ENCODE measurements at places on chromosomes 4 and X.

DNA sequence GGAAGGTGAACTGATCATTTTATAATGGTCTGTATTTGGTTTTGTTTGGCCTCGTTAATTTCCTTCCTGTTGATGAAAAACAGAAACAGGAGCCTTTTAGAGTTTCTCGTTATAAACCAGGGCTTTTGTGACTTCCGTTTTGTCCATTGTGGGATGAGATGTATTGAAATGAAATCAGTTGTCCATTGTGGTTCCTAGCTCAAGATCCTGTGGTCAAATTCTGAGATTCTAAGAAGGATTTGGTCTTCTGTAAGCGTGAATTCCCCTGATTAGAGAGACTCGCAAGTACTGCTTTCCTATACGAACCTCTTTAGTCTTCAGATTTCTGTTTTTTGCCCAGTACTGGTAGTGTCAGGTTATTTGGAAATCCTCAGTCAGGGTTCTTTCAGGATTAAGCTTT, 101.7 kb downstream of the RAPGEF2 start:
- no peak for DNase-seq

DNA sequence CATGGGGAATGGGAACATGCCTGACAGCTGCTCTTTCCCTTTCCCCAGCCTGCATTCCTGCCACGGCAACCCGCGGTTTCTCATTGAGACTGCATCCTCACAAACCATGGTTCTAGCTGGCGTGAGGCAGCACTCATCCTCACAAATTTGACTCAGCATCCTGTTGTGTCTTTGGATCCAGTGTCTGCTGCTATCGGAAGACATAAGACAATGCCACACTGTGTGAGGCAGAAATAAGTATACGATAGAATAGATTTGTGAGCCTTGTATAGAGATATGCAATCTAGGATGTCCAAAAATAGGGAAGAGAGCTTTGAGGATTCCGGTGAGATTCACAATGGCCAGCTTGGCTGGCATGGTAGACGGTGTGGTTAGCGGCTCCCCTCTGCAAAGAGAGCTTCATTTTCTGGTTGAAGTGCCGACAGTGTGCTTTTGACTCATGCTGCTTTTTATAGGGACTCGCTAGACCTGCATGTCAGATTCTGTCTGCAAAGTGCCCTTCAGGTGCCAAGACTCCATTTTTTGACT, 161.3 kb upstream of the PSAPL1 start:
- DNase-seq: no peak

DNA sequence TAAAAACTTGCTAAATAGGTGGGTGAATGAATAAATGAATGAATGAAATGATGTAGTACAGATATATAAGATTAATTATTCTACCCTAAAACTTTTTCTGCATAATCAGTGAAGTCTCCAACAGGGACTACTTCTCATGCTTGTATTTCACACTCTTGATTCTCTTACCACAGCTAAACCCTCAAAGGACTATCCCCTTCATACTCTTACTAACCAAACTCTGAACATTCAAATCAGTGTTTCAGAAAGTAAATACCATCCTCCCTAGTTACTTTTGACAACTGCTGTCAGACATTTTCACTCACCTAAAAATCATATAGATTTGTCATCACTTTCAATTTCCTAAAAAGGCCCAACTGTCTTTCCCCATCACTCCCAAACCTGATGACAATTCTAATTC, 234.3 kb upstream of the HHIP start:
- DNase-seq: no peak

GRCh38 chrX:38379088-38379487, 26.7 kb downstream of the OTC start:
- no peak for DNase-seq

- DNase-seq: no peak
Measured at GRCh38 chrX:45347877-45348276, 147.2 kb upstream of the DIPK2B start.

- DNase-seq: no peak
Measured at GRCh38 chr4:122612540-122612939, 8.3 kb downstream of the IL21 start.

- no peak for DNase-seq
Measured at GRCh38 chr4:40520533-40520932, 109.1 kb downstream of the RBM47 start.

GRCh38 chr4:82984459-82984858, 26.2 kb downstream of the LIN54 start:
- no peak for DNase-seq

DNA sequence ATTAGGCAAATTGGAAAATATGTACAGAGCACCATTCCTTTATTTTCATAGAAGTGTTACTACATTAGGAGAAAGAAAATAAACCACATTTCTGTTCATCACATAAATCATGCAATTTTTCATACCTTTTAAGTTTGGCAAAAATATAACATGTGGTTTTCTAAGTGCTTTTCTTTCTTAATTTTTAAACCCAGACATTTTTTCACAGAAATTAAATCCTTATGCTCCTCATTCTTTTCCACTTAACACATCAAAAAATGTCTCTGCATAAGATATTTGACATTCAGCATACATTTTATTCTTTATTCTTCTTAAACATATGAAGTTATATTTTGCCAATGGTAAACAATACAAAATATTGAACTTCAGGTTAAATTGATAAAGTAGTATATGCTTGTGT, 826.6 kb upstream of the SLIT2 start:
- no peak for DNase-seq

DNA sequence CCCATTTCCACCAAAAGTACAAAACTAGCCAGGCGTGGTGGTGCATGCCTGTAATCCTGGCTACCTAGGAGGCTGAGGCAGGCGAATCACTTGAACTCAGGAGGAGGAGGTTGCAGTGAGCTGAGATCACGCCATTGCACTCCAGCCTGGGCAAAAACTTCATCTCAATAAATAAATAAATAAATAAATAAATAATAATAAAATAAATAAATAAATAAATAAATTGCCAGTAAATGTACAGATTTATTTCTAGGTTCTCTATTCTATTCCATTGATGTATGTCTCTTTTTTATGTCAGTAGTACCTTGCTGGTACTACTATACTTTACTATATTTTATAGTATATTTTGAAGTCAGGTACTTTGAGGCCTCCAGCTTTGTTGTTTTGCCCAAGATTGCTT, 43.7 kb downstream of the MAGEC1 start:
- no peak for DNase-seq

All from CD4-positive, alpha-beta T cell (primary cell).